DMS 273 treated with DMSO at 0.1 percent for 48 hours (cell line): ENCODE measurements at places on chromosomes 6 and 20.

GRCh38 chr6:110664933-110665332 is 150.3 kb downstream of the CDK19 start:
- no peak for DNase-seq

DNA sequence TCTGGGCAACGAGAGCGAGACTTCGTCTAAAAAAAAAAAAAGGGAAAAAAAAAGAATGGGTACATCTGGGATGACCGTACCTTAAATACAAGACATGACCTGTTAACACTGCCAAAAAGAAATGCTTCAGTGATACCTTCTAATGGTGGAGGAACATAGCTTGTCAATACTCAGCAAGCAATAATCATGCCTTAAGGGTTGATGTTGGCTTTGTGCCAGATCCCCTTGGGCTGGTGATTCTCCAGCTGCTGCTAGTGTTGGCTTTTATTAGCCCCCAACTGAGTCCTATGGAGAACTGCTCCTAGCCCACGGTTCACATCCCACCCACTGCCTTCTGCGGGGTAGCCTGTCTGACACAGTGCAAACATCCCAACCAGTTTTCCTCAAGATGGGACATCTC is 134.9 kb downstream of the PLCB1 start:
- DNase-seq, result no peak

DNA sequence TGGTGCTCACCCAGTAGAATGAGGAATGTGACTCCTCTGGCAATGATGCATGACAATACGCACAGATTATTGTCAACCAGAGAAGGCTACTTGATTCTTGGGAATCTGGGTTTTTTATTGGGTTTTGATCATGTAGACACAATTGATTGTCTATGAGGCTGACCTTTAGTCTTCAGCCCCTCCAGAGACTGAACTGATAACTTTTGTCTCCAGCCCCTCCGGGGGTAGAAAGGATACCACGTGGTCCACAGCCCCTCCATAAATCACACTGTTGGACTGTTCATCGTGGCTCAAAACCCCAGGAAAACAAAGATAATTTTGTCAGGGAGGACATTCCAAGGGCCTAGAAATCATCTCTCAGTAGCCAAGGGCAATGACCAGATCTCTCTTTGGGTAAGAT is 57.5 kb upstream of the ADGRF5 start:
- no peak for DNase-seq

DNA sequence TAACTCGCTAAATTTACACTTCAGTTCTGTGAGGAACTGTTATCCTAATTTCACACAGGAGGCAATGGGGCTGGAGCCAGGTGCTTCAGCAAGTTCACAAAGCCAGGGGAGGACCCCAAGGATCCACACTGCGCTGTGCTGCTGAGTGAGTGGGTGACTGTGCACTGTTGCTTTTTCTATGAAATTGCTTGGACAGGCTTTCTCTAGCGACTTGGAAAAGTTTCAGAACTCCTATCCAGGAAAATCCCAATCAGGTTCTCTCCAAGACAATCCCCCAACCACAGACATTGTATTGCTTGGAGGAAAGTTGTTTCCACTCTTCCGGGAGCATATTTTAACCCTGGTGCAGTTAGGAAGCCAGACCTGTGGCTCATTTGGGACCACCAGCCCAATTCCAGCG is 175.9 kb upstream of the CST7 start:
- DNase-seq, result no peak

GRCh38 chr6:114389111-114389510 is 46.3 kb upstream of the HS3ST5 start:
- DNase-seq, result no peak

- DNase-seq, result peak; percentile 37
Observed at GRCh38 chr6:111922454-111923297, 49.4 kb upstream of the FYN start.

DNA sequence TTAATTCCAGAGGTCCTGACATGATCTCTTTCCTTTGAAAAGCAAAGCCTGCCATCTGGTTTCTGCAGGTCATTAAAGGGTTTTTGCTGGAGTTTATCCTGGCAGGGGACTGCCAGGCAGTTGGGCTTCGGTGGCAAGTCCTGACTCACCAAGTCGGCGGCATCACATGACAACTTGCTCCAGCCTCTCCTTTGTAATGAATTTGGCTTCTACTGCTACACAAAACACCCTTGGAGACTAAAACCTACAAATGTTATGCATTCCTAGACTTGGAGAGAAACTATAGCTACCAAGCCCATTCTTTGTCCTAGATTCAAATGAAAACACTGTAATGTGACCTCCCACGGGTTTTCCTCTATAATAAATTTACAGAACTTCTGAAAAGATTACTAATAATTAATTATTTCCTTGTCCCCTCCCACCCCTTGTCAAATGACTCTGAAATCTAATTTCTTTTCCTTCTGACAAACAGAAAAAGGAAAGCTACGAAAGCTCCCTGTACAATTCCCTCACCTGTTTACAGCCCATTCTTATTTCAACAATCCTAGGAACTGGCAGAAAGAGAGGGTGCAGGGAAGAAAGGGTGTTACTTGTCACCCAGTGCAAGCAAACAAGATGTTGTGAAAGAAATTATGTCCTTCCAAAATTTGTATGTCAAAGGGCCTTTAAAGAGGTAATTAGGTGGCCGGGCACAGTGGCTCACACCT is 62.9 kb downstream of the QRSL1 start:
- peak; percentile 33 for DNase-seq

- DNase-seq, result no peak
Observed at GRCh38 chr6:134826889-134827737, 122.8 kb downstream of the ALDH8A1 start.

GRCh38 chr6:105974986-105975385 is 111.2 kb upstream of the PRDM1 start:
- DNase-seq, result no peak

GRCh38 chr20:47265984-47266383 is 90.5 kb downstream of the ZMYND8 start:
- no peak for DNase-seq

DNA sequence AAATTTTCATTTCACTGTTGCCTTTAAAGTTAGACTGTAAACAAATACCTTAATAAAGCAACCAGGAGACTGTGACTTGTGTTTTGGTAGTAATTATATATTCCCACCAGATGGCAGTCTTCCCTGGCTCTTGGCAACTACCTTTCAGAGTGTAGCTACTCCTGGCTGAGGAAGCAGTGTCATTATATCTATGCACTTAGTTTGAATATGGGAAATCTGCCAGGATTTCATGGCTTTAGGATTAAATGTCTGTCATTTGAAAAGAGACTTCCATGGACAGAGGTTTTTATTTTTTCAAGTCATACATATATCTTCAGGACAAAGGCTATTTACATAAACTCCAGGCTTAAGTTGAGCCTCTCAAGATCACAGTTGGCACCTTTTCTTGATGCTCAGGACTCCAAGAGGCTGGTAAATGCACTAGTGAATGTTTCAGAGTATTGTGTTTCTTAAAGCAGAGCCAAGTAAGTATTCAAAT is 160.1 kb downstream of the C6orf58 start:
- DNase-seq, result peak; percentile 51
